GM23338 (cell line): ENCODE measurements at places on chromosomes 16 and 17.

- DNase-seq: peak; percentile 97
Observed at GRCh38 chr17:6831661-6832263, at the start of gene TEKT1. Gene TEKT1 (minus strand): TSS chr17:6831729. CDS start chr17:6830376, 1,353 bp downstream.

- peak; percentile 98 for DNase-seq
Observed at GRCh38 chr17:80454557-80455335, 21.7 kb downstream of the NPTX1 start.

- no peak for DNase-seq
Observed at GRCh38 chr17:59767176-59767575, 59.7 kb downstream of the VMP1 start.

DNA sequence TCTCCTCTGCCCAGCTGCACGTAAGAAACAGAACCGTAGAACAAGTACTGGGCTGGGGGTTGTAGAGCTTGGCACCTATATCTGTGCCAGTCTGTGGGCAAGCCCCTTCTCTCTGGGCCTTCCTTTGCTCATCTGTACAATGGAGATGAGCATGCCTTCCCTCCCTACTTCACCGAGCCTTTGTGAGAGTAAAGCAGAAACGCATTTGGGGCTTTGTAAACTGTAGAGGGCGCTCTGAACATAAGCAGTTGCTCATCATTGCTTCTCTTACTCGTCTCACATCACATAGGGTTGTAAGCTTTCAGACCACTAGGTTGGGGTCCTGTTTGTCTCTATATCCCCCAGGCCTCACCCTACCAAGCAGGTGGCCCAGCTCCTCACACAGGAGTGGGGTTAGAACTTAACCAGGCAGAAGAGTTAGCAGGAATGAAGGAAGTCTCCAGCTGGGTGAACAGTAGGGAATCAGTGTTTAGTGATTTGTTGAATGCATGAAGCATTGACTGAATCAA is 15.1 kb downstream of the SAMD14 start:
- DNase-seq: peak; percentile 94

DNA sequence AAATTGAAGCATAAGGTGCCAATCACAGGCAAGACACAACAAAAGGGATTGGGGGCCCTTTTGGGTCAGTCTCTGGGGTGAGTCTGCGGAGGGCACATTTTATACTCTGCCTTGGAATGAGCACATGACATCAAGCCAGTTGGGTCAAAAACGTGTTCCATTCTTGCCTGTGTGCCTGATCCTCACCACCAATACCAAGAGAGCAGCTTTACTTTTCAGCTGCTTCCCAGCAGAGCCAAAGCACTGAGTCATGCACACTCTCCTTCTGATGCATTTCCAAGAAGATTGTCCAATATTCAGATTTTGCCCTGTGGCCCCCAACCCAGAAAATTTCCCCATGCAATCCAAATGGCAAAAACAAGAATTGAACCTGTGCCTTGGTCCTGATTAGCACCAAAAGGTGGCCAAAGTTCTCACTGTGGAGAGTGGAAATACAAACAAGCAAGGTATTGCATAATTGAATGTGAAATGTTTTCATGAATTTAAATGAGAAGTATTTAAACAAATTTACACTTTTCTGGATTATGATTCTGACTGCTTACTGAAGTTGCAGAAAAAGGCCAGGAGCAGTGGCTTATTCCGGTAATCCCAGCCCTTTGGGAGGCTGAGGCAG is 217.8 kb upstream of the SOX9 start:
- DNase-seq: no peak

GRCh38 chr17:3533752-3534151 is 23.9 kb downstream of the TRPV3 start:
- DNase-seq: no peak

GRCh38 chr16:84950906-84951305 is 60.4 kb downstream of the ZDHHC7 start:
- peak; percentile 72 for DNase-seq

- DNase-seq: no peak
Observed at GRCh38 chr17:77212081-77212832, 71.5 kb downstream of the SEC14L1 start.
